Placental epithelial cell (primary cell): ENCODE measurements at places on chromosomes 3 and 15. TPM values are rescaled to one million over a fixed set of nuclear protein-coding genes. Genes with fewer than 3 reads are reported as not detected.

Gene SGO1
- 1.7 and 2.0 TPM in 2 replicates for total RNA-seq

Gene GOLGA8S
- total RNA-seq, result under 0.01 TPM in 1 of 2 replicates, not detected in the other

Gene CYP8B1
- not detected in 2 replicates for total RNA-seq

Gene CAPN3
- total RNA-seq, result 2.0 and 5.1 TPM in 2 replicates

Gene GOLGA6L4
- total RNA-seq, result 1.6 and 1.8 TPM in 2 replicates

Gene TMCO5A
- total RNA-seq, result not detected in 2 replicates

Gene CFAP92
- total RNA-seq, result 0.39 TPM in 1 of 2 replicates, not detected in the other

Gene FGF12
- total RNA-seq, result 0.39 TPM in 1 of 2 replicates, not detected in the other

Gene LIPH
- total RNA-seq, result 1.2 and 3.4 TPM in 2 replicates

Gene PRSS50
- 0.54 and 4.3 TPM in 2 replicates for total RNA-seq
